ENCODE measurements at places on chromosomes 2 and 18.

GRCh38 chr2:81767187-81767912, 1462.8 kb upstream of the LRRTM1 start:
- DNase-seq: no peak

- no peak for DNase-seq
These were observed 88.4 kb downstream of the BCL2L11 start for GRCh38 chr2:111209045-111209514.

GRCh38 chr18:49094136-49094535, 143.4 kb upstream of the SMAD7 start:
- no peak for DNase-seq

DNA sequence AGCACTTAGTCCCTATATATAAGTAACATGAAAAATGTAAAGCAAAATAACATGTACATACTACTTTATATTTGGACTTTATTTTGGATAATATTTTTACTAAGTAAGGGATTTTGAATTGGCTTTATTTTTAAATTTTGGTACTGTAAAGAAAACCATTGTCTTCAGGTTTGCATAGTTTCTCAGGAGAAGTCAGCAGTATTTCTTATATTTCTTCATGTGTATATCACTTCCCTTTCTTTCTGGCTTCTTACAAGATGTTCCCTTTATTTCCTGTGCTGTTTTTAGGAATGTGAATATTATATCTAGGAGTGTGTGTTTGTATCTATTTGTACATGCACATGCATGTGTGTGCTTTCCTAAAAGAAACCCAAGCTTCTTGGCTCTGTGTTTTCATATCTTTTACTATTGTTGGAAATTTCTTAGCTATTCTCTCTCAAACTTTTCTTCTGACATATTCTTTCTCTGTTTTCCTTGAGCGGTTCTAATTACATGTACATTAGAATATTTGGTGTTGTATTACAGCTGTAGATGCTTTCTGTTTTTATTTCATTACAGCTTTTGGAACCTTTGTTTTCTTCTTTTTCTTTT, 1549.7 kb upstream of the ACVR2A start:
- DNase-seq: no peak

GRCh38 chr2:27940090-27940671, 49.7 kb downstream of the BABAM2 start:
- no peak for DNase-seq

DNA sequence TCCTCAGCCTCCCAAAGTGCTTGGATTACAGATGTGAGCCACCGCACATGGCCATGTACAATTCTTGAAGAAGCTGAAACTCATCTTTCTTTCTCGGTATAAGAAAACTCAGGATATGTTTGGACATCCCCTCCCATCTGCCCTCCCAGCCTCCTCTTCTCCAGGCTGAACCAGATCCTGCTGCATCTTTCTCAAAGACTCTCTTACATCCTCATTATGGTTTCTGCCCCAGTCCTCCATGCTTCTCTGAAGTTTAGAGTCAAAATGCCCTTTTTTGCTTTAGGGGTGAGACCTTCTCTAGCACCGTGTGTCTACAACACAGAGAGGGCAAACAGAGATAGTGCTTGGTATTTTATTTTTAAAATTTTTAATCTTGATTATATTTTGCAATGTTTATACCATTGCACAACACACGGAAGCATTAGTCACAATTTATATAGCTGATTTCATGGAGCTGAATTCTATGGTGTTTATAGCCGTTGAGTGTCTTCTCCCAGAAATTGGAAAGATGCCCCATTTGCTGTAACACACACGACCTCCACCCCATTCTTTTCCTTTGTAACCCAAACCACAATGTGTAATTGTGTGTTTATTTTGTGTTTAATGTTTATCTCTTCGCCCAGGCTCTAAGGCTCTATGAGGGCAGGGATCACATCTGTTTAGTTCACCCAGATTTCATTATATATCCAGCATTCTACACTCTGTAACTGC, 206.0 kb upstream of the TNP1 start:
- DNase-seq: no peak

DNA sequence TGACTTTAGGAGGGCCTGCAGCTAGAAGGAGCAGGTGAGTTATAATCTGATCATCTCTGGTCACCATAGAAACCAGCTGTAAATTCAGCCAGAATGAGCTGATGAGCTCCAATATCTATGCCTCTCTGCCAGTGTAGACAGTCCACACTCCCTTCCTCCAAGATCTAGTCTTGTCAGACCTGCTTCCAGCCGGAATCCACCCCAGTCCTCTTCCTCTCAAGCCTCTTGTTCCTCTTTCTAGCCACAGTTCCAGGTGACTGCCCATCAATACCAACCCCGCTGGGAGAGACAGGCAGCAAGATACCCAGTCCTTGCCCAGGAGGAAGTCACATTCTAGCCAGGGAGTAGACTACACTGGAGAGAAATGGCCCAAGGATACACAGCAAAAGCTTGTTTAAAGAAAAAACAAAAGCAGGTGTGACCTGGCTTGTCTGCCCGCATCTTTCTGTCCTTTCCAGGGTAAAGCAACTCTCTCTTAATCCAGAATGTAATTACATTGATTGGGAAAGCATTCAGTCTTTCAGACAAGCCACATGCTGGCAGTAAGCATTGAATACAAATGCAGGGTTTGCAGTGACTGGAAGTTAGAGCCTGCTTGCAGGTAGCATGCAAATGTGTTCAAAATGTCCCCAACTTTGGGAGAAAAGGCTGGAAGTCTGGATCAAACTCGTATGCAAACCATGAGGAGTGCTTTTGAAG, 9.0 kb upstream of the SLC35F6 start:
- DNase-seq: peak; percentile 67

DNA sequence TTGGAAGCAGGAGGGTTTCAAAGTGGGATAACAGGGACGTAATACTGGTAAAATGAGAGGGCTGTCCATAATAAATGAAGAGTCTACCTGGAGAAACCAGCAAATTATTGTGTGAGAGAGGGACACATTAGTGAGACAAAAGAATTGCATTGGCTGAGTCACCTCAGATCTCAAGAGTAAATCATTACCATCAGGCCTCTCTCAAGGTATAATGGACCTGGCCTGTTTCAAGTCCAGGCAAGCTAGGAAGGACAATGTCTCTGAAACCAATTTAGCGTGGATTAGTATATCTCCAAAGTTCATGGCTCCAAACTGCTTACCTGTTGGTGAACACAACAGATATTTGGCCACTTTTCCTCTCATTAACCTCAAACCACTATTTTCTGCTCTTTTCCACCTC, 471.4 kb downstream of the CMPK2 start:
- no peak for DNase-seq

GRCh38 chr18:62187543-62188510, 772 bp downstream of the RELCH start:
- DNase-seq: peak; percentile 70

- DNase-seq: no peak
These were observed 200.4 kb downstream of the CTNNA2 start for GRCh38 chr2:79713131-79713785.
